Ammon's horn (tissue), 1 donor: ENCODE measurements at places on chromosomes 1 and 21.

DNA sequence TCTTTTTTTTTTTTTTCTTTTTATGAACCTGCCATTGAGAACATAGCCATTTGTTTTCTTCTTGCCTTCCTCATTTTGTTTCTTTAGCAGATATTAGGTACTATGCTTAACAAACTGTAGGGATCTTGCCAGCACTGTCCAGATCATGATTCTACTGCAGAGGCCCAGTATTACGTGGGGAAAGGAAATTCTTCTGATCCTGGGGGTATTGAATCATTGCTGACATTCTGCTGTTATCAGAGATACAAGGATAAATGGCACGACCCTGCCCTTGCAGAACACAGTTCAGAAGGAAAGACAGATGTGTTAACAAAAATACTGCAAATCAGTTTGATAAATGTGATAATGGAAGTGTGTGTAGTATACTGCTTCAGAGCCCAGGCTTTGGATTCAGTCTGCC lies 56.2 kb downstream of the BTBD8 start:
- no peak for DNase-seq

DNA sequence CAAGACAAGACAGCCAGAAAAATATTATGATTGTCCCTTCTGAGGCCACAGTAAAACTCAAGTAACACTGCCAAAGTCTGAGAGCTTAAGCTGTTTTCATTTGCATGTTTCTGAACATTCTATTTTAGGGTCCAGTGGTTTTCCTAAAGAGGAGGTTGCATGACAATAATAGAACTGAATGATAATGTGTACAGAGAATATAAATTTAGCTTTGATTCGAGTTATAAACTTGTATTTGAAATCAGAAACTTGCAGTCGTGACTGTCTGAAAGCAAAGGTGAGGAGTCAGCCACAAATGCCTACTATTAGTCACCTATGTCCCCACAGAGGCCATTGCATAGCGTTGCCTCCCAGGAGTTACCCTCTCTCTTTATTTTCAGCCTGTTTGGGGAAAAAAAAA lies 363.1 kb upstream of the ADGRL2 start:
- DNase-seq, result no peak

- DNase-seq, result no peak
These were observed 299.6 kb downstream of the LMX1A start for GRCh38 chr1:165056914-165057313.

DNA sequence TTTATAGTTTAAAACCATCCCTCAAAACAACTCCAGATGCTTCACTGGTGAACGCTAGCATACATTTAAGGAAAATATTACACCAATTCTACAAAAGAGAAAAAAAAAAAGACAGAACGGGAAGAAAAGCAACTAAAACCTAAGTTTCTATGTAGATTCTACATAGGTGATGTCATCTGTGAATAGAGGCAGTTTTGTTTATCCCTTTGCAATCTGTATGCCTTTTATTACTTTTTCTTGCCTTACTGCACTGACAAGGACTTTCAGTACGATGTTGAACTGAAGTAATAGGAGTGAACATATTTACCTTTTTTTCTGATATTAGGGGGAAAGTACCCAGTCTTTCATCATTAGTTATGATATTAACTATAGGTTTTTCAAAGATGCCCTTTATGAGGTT lies 101.7 kb upstream of the HAO2 start:
- no peak for DNase-seq

- no peak for DNase-seq
These were observed 91.7 kb downstream of the LIPI start for GRCh38 chr21:14119038-14119437.

- no peak for DNase-seq
These were observed 15.8 kb downstream of the GADD45A start for GRCh38 chr1:67700692-67701410.

DNA sequence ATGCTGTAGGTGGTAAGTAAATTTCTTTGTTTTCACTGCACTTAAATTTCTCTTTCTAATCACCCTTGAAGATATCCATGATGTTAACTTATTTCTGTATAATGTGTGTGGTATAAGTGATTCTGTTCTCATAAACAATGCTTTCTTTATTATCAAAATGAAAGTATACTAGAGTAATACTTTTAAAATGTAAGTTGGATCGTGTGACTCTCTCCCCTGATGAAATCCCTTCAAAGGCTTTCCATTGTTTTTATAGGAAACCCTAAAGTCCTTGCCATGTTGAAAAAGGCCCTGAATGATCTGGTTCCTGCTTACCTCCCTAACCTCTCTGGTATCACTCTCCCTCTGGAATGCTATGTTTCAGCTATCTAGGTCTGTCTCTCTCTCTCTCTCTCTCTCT lies 191.1 kb upstream of the LHX8 start:
- DNase-seq, result no peak

- DNase-seq, result no peak
These were observed 67.2 kb downstream of the UCK2 start for GRCh38 chr1:165894591-165894990.

GRCh38 chr1:86176226-86176625 lies 19.7 kb upstream of the COL24A1 start:
- no peak for DNase-seq

GRCh38 chr1:51750729-51751128 lies 127.8 kb downstream of the NRDC start:
- DNase-seq, result no peak

DNA sequence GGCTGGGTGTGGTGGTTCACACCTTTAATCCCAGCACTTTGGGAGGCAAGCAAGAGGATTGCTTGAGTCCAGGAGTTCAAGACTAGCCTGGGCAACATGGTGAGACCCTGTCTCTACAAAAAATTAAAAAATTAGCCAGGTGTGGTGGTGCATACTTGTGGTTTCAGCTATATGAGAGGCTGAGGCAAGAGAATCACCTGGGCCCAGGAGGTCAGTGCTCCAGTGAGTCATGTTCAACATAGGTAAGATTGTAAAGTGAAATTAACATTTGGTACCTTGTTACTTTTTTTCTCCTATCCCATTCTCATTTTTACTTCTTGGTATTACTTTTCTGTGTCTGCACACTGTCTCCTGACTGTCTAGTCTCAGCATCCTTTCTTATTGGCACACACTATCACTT lies 19.0 kb downstream of the MAGI3 start:
- no peak for DNase-seq

GRCh38 chr1:228039986-228040385 lies 33.2 kb downstream of the WNT3A start:
- DNase-seq, result no peak

GRCh38 chr1:101769520-101769919 lies 227.2 kb downstream of the OLFM3 start:
- no peak for DNase-seq

DNA sequence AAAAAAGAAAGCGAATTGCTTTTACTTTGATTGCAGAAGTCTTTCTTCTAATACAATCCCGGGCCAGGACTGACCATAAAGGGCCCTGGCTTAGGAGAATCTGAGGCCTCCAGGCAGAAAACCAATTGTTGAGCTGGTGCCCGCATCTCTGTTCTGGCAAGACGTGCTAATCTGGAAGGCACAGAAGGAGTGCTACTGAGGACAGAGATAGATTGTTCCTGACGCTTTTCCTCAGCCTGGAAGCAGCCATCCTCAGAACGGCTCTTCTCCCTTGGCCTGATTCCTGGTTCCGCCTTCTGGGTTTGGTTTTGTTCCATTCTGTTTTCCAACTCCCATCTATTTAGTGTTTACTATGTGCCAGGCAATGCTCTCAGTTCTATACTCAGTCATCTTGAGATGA lies 44.8 kb upstream of the SPOCD1 start:
- peak; percentile 51 for DNase-seq

GRCh38 chr1:46721204-46721603 lies 2.3 kb upstream of the EFCAB14 start:
- no peak for DNase-seq

DNA sequence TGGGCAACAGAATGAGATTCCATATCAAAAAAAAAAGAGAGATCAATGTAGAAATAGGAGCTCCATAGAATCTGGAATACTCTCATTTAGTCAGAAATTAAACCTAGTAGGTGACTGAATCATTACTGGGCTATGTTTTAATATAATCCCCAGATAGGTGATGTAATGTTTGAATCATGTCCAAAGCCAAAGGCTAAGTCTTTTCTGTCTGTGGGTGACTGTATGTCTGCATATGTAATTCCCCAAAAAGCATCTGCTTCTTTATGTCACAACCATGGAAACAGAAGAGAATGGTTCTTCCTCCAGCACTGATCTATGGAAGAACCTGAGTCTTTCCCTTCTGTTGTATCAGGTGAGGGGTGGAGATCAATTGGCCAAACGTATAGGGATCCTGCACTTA lies 5.8 kb downstream of the LAMC2 start:
- no peak for DNase-seq

GRCh38 chr1:1542766-1543705 lies 2.6 kb upstream of the TMEM240 start:
- no peak for DNase-seq

DNA sequence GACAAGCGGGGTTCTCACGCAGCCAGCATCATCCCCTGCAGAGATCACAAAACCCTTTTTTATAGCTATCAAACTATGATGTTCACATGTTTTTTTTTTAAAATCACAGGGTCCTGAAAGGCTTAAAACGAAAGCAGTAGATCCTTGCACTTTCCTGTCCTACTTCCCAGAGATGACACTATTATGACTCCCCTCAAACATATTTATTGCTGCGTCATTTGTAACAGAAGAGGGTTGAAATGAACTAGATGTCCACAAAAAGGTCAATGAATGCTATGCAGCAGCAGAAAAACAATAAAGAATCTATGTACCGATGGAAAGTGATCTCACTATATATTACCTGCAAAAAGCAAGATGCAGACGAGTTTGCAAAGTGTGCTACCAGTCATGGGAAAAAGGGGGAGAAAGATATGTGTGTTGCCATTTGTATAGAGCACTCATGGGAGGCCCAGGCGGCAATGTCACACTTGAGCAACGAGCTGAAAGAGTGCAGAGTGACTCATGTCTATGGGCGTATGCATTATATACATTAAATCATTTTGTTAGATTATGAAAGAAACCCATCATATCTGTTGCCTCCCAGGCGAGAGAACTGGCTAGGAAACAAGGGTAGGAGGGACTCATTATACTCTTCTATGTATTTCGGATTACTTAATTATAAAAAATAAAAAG lies 68.9 kb upstream of the PARP1 start:
- no peak for DNase-seq

DNA sequence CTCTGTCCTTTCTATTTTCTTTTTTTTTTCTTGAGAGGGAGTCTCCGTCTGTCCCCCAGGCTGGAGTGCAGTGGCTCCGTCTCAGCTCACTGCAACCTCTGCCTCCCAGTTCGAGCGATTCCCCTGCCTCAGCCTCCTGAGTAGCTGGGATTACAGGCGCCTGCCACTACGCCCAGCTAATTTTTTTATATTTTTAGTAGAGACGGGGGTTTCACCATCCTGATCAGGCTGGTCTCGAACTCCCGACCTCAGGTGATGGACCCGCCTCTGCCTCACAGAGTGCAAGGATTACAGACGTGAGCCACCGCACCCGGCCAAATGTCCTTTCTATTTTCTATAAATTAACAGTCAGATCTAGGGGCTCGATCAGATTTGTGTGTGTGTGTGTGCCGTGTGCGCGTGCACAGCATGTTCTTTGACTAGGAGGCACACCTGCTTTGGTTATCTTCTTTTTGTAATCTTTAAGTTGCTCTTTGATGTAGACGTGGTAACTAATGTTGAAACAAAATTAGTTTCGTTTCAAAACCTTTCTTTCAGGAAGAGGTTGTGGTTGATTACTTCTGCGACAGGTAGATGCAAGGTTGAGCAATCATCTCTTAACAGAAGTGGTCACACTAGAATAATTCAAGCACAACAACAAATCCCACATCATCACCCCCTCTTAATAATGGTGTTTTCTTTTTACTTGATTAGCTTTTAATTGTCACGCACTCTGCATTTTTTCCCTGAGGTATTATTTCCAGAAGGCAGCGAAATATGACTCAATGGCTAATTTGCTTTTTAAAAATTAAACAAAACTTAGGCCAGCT lies 779 bp upstream of the DEGS1 start:
- DNase-seq, result no peak
